ENCODE measurements at places on chromosomes 16 and 17.

- DNase-seq: no peak
Observed at GRCh38 chr17:9900044-9900594, 5.0 kb downstream of the RCVRN start.

DNA sequence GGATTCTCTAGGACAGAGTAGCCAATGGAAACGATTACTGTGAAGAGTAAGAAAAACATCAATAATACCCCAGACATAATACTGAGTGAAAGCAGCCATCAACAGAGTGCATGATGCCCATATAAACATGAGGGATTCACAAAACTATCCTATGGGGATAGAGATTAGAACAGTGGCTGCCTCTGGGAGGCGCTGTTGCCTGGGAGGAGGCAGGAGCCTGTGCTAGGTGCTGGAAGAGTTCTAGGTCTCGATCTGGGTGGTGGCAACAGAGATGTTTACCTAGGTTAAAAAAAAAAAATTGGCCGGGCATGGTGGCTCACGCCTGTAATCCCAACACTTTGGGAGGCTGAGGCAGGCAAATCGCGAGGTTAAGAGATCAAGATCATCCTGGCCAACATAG is 7.9 kb downstream of the FA2H start:
- no peak for DNase-seq

- DNase-seq: no peak
Observed at GRCh38 chr17:27545562-27546229, 85.3 kb upstream of the LGALS9 start.

GRCh38 chr17:29728490-29728889 is 105.8 kb upstream of the CORO6 start:
- no peak for DNase-seq

DNA sequence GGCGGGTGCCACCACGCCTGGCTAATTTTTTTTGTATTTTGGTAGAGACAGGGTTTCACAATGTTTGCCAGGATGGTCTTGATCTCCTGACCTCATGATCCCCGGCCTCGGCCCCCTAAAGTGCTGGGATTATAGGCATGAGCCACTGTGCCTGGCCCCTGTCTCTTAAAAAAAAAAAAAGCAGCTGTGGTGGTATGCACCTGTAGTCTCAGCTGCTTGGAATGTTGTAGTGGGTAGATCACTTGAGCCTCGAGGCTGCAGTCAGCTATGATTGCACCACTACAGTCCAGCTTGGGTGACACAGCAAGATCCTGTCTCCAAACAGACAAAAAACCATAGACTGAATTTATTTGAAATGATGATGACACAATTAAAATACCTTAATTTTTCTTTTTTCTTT is 24.3 kb downstream of the CDK12 start:
- no peak for DNase-seq

DNA sequence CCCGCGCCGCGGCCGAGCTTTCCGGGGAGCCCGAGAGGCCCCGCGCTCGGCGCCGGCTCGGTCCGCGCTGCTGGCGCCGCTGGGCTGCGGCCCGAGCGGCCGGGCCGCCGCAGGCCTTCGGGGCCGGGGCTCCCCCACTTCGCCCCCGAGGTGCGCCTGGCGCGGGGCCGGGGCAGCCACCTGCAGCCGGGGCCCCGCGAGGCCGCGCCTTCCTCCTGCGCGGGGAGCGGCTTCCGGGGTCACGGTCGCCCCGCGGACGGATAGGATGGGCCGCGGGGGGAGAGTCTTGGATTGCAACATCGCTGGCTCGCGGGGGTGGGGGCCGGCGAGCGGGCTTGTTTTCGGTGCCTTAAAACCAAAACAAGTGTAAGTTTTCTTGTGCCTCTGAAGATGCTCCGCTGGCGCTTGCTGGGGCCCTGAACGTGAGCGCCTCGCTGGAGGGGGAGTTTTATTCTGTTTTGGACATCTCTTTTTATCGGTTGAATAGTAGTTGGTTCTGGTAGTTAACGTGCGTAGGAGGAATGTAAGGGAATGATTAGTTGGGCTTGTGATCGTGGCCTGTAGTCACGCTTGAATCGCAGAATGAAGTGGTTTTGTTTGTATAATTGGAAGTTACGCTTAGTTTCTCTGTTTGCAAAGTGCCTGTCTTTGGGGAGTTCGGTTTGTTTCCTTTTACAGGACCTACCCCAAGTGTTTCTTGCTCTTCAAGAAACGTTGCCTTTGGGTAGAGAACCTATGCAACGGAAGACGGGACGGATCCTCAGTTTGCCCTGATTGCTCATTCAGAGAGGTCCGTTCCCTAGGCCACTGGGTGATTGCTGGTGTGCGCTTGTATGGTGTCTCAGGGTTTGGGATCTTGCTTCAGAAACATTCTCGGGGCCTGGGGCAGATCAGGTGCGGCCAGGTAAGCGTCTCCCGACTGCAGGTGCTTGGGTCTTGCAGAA is 724 bp downstream of the UBE2I start:
- no peak for DNase-seq

GRCh38 chr17:44083250-44083849 is 12.8 kb downstream of the G6PC3 start:
- DNase-seq: no peak

- DNase-seq: no peak
Observed at GRCh38 chr16:7115898-7116297, 216.7 kb upstream of the RBFOX1 start.

- DNase-seq: no peak
Observed at GRCh38 chr17:21124086-21124485, 2.7 kb upstream of the DHRS7B start.

- no peak for DNase-seq
Observed at GRCh38 chr16:29688172-29688571, 9.2 kb downstream of the QPRT start.

GRCh38 chr16:11780991-11781680 is 15.9 kb downstream of the ZC3H7A start:
- DNase-seq: no peak

- no peak for DNase-seq
Observed at GRCh38 chr16:80887062-80887461, 82.7 kb upstream of the CDYL2 start.

GRCh38 chr16:49661465-49662187 is 194.3 kb downstream of the ZNF423 start:
- DNase-seq: no peak

DNA sequence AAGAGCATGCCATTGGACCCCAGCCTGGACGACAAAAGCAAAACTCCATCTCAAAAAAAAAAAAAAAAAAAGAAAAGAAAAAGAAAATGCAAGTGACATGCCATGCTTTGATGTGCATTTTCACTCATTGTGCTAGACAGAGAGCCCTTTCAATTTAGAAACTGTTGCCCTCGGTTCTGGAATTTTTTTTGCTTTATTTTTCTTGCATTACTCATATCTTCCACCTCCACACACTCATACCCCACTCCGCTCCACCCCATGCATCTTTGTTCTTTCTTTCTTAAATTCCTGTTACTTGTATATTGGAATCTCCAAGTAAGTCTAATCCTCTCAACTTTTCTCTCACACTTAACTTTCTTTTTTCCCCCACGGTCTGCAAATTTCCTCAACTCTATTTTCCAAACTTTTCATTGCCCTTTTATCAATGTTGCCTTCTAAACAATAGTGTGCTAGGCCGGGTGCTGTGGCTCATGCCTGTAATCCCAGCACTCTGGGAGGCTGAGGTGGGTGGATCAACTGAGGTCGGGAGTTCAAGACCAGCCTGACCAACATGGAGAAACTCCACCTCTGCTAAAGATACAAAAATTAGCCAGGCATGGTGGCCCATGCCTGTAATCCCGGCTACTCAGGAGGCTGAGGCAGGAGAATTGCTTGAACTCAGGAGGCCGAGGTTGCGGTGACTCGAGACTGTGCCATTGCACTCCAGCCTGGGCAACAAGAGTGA is 16.8 kb upstream of the SUZ12 start:
- no peak for DNase-seq

GRCh38 chr17:79113699-79114457 is 39.3 kb downstream of the ENGASE start:
- DNase-seq: no peak

DNA sequence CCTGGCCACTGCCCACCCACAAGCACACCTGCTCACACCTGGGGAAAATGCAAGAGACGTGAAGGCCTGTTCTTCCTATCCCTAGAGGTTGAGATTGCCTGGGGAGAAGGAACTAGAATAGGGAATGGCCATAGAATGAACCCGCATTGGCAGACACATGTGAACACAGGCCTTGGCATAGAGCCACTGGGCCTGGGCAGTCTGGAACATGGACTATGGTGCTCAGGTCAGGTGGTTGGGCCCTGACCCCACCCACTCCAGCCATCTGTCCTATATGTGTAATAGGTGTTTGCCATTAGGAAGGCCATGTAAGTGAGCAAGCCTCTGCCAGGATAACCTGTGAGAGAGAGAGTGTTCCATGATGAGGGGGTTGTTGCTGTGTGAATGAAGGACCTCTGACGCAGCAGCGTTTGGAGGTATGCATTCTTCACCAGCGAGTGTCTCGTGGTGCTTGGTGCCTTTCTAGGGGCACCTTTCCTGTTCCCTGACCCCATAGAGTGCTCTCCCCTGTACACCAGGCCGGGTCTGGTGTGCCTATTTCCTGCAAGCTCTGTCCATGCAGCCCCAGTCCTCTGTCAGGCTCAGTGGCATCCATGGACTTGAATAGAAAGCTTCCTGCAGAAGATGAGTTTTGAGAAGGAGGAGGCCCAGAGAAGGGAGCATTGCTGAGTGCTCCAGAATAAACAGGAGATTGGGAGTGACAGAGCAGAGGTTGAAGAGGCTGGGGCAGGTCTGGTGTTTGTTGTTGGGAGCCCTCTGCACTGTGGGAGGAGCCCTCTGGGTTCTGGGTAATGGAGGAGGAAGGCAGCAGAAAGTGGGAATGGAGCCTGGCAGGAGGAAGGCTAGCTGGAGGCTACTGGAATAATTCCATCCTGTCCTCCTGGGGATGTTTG is 15.6 kb downstream of the CTRL start:
- no peak for DNase-seq

DNA sequence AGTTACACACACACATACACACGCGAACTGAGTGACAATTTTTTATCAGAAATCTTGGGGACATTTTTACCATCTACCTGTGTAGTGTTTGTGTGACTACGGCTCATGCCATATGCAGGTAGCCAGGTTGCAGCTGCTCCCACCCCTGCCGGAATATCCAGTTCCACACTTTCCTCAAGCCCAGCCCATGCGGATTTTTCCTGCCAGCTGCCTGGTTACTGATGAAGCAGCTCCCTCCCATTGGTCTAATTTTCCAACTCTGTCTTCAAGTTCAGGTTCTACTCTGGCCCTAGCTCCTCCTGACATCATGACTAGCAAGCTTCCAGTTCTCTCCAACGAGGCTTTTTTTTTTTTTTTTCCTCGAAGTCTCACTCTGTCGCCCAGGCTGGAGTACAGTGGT is 4.8 kb downstream of the GSG1L2 start:
- DNase-seq: no peak

DNA sequence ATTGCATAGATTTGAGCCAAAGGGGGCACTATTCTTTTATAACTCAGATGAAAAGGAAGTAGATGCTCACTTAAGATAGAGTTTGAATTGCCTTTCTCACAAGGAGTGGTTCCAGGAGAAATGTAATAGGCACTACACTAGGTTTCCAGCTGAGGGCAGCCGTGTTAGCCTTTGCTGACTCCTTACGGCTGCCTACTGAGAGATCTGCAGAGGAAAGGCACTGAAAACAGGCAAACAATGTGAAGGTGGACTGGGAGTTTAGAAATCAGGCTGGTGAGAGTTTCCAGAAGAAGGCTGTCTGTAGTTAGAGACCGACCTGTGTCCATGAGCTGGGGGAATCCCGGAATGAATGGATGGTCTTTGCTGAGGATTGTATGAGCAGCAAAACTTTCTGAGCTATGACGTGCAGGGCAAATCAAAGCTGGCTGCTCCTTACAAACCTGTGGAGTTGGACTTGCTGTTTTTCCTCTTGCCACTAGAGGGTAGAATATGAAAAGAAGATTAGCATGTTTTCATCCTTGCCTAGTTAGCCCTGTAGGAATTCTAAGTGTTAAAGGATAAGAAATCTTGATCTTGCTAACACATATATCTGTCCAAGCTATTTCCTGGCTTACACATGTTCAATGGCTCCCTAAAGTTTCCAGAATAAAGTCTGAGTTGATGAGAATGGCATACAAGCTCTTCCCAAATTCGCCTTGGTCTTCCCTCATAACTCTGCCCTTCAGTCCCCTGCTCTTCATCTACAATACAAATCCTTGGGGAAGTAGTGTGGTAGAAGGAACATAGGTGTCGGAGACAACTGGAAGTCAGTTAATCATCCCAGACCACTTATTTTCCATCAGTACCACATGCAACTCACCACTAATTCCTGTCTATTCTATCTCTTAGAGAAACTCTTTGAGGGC is 20.1 kb upstream of the TAOK1 start:
- DNase-seq: peak; percentile 19

DNA sequence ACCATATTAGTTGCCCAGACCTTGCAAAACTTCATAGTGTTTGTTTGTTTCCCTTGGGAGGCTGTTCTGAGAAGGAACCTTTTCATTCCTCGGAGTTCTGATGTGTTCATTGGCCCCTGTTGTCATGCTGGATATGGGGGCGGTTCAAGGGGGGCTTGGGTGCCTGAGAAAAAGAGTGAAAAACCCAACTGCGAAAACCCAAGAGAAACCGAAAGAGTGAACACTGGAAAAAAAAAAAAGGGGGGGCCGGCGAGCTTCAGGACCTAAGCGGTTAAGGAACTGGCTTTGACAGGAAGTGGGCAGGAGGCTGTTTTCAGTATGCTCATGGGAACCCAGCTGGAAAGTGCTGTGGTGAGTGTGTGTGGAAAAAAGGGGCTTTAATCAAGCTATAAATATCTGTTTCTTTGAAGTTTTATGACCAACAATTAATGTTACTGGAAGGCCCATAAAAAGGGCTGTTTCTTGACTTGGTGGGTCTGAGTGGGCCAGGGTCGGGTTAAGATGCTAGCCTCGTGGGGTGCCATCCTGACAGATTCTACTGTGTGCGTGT is 510.7 kb downstream of the MAF start:
- no peak for DNase-seq

GRCh38 chr16:76518781-76519180 is 241.6 kb downstream of the CNTNAP4 start:
- DNase-seq: no peak

GRCh38 chr17:28497931-28498330 is 8.2 kb upstream of the FOXN1 start:
- DNase-seq: no peak

GRCh38 chr16:66264311-66265047 is 102.0 kb upstream of the CDH5 start:
- DNase-seq: no peak

DNA sequence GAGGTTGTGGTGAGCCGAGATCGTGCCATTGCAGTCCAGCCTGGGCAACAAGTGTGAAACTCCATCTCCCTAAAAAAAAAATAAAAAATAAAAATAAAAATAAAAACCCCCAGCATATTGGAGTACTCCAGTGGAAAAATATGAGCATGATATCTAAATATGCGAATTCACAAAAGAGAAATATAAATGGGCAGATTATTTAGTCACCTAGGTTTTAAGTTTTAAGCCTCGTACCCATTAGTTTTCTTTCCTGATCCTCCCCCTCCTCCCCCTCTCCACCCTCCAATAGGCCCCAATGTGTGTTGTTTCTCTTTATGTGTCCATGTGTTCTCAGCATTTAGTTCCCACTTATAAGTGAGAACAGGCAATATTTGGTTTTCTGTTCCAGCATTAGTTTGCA is 62.3 kb downstream of the GP2 start:
- no peak for DNase-seq
